ENCODE measurements at places on chromosomes 6 and 20.

DNA sequence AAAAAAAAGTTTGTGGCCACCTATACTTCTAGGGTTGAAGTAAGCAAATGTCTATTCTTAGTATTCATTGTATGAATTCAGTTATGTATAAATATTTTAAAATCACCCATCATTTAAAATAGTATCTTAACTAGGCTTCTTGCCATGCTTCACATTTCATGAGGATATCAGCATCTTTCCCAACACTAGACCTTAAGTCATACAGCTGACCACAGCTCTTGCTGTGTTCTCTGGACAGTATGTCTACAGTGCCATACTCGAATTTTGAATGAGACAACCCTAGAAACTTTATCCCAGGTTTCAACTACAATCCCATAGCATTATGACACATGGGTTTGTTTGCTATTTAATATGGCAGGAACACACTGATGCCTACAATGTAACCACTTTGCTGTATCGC lies 5.2 kb downstream of the TXNDC5 start:
- no peak for DNase-seq

- DNase-seq: no peak
Observed at GRCh38 chr6:3520281-3521230, 63.7 kb upstream of the SLC22A23 start.

DNA sequence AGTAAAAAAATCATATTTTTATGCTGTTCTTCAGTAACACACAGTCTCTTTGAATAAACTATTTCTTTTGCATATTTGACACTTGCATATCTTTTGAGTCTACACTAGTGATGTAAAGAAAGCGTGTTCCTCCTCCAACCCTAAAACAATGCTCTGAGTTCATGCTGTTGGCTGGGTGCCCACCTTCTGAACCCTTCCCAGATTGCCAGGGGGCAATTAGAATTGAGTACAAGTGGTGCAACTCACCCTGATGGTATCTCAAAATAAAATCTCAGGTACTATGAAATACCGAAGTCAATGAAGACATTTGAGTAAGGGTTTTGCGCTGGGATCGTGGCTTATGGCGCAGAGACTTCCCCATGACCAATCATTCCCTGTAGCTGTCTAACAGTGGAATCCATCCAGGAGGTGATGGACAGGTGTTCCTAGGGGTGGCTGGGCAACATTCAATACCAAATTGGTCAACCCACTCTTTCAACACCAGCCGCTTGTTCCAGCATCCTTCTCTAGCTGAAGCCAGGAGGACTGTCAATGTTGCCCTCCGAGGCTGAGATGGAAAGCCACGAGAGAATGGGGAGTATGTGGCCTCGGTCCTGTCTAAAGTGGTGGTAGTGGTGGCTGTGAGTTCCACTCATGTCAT lies 94.4 kb upstream of the ZNFX1 start:
- no peak for DNase-seq

- DNase-seq: peak; percentile 64
Observed at GRCh38 chr6:85675030-85675819, 32.5 kb upstream of the SYNCRIP start.

GRCh38 chr6:76347539-76347938 lies 275.1 kb upstream of the IMPG1 start:
- DNase-seq: no peak

GRCh38 chr6:169424821-169425240 lies 171.2 kb upstream of the THBS2 start:
- DNase-seq: no peak

GRCh38 chr20:54197621-54198604 lies 10.0 kb upstream of the PFDN4 start:
- DNase-seq: peak; percentile 52

DNA sequence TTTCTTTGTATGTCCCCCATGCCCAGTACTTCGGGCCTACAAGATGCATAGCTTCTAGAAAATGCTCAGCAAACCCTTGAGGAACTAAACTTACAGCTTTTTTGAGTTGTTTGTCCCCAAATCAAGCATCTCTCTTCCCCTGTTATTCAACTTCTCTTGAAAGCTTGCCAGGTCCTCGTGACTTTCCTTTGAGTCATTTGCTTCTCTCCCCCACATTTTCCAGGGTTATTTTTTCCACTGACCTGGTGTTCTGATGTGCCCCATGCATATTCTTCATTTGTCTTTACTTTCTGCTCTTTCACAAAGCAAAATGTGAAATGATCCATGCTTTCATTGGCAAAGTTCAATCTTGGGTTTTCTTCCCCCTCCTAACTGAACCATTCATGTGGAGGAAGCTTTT lies 204.8 kb downstream of the TFAP2A start:
- no peak for DNase-seq

DNA sequence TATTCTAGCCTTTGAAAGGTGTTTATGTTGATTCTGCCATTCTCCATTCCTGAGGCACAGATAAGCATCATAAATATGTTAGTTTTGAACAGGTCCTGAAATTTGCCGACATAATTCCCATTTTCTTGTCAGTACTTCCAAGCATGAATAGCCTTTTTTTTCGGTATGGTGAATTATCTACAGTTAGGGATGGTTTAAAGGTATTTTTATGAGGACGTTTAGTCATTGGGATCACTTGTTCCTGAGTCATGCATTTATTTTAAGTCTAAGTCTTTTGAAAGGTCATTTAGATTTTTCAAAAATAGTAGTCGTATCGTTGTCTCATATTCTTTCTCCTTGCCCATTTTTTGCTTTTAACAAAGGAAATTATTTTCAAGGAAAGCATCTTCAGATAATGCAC lies 98.7 kb downstream of the PHACTR3 start:
- no peak for DNase-seq

- no peak for DNase-seq
Observed at GRCh38 chr20:12049125-12049524, 131.4 kb downstream of the BTBD3 start.

DNA sequence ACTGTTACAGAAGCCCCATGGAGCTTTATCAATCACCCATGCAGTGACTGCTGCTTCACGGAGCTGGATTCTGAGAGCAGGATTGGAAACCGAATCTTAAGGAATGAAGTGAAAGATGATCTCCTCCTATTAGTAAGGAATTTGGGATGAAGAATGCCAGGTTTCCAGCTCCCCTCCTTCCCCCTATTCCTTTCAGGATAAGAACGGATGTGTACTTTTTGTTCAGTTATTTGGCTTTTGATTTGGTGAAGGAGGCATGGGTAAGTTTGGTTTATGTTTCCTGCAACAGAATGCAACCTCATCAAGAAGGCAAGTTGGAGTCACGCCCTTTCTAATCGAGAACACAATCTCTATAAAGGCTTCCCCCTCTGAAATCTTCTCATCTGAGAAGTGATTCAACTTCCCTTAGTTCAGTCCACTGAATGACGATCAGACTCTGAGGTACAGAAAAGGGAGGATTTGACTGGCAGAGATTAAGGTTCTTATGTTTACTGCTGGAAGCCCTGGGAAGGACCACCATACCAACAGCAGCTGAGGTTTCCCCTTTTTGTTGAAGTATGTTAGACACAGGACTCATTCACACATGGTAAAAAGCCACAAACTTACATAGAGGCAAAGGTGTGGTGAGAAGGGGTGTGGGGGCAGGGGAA lies 5.5 kb downstream of the ELMO2 start:
- no peak for DNase-seq

DNA sequence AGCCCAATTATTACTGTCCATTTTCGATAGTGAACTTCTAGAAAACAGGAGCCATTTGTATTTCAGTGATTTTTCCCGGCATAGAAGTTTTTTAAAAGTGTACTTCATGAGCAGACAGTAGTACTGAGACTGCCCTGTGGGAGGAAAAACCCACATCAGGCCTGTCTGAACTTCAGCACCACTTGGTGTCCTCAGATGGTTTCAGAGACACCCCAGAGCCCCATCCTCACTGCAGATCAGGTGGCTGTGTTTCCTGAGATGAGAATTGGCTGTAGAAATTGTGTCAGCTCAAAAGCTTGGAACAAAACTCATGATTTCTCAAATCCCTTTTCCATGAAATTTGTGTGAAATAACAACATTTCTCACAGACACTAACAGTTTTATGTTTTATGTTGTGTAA lies 110.0 kb upstream of the RIN2 start:
- DNase-seq: no peak

DNA sequence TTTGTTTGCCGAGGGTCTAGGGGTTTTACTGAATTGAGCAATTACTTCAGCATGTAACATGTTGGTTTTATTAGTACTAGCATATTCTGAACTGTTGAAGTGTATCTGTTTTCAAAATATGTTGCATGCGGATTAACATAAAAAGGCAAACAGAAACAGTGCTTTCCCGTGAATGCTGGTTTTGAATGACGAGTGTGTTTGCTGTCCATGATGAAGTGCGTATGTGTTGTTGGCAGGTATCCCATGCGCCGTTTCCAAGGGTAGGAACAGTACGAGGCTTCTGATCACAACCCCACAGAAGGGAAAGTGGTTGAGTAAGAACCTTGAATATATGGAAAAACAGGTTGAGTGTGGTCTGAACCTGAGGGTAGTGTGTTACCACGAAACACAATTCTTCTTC lies 232.9 kb downstream of the SAMD5 start:
- DNase-seq: no peak

GRCh38 chr6:42388046-42388445 lies 63.7 kb downstream of the TRERF1 start:
- DNase-seq: no peak

GRCh38 chr6:100493206-100493888 lies 28.6 kb upstream of the SIM1 start:
- DNase-seq: no peak

- no peak for DNase-seq
Observed at GRCh38 chr20:50913690-50914375, 17.4 kb downstream of the ADNP start.

- DNase-seq: no peak
Observed at GRCh38 chr20:49386848-49387580, 95.5 kb downstream of the KCNB1 start.

GRCh38 chr6:170036916-170037315 lies 254.0 kb downstream of the DLL1 start:
- DNase-seq: no peak

- DNase-seq: no peak
Observed at GRCh38 chr6:116382587-116382986, 11.8 kb downstream of the DSE start.

GRCh38 chr6:1686117-1687098 lies 76.7 kb downstream of the FOXC1 start:
- DNase-seq: peak; percentile 76

DNA sequence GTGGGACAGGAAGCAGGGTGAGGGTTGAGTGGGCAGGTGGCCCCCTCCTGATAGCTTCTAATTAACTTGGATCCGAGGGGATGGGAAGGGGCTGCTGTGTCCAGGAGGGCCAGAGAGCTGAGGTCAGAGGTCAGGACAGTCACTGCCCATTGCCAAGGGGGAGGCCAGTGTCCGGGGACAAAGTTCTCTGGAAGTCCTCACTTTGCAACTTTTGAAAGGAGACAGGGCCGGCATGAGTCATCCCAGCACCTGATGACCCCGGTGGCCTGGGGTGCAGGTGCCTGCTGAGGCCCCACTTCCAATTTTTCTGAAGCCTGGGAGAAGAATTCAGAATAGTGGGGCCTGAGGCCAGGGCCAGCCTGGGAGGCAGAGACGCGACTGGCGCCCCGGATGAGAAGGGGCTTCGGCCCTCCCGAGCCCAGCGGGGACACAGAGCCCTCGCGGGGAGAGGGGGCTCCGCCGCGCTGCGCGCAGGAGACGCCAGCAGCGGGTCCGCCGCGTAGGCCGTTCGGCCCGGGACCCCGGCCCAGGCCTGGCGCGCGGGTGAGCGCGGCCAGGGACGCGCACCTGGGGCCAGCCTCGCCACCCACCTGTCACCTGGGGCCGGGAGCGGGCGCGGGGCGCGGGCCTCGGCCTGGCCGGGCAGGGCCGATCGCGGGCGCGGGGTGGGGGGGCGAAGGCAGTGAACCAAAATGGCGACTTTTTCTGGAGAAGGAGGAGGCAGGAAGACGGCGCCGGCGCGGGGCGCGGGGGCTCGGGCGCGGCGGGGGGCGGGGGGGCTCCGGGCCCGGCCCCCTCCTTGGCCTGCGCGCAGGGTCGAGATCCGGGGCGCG lies 586 bp downstream of the ZNF512B start:
- DNase-seq: no peak

- DNase-seq: no peak
Observed at GRCh38 chr6:98835149-98836024, 1.0 kb downstream of the POU3F2 start.

DNA sequence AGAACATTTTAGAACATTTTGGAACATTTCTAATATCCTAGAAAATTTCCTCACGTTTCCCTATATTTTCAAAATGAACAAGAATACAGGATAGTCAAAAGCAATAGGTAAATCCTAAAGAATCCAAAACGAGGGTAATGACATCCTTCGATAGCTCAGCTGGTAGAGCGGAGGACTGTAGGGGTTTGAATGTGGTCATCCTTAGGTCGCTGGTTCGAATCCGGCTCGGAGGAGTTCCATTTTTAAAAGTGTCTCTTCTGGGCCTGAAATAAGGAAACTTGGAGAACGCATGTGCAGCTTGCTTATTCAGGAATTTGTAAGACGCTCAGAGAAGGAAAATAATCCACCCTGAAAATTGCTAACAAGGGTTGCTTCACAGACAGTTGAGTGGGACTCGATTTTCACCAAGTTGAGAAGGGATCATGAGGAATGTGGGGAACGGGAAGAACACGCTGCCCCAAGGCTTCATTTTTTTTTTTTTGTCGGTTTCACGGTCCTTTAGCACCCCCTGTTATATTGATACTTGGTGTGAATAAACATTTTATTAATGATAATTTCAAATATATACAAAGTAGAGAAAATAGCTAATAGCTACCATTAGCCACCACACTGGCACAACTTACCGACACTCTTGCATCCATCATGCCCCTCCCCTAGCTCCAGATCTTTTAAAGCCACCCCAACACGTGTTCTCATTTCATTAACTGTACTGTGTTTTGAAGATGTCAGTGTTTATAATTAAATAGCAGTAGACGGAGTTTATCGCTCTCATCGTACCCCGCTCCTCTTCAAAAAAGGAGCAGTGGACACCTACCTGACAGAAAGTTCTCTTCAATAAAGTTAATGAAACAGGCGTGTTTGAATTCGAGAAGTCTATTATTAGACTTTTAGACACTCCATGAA lies 1.8 kb upstream of the ABT1 start:
- DNase-seq: peak; percentile 11

DNA sequence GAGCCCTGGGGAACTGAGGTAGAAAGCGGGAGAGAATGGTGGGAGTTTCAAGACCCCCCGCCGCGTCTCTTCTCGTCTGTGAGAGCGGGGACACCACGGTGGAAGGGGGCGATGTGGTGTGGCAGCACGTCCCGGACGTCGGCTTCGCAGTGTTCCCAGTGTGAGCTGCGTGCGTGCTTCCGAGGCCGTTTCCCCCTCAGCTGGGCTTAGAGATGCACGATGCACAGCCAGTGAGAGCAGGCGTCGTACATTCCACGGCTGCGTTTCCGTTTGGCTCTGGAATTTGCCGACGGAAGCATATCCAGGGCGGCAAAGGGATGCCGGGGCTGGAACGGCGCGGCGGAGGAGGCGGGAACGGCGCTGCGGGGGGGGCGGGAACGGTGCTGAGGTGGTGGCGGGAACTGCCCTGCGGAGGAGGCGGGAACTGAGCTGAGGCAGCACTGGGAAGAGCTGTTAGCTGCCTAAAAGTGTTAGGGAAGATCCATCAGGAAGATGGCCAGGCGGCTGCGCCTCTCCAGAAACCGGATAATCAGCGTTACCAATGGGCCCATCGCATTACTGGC lies 37.7 kb downstream of the KIF25 start:
- peak; percentile 55 for DNase-seq
